NCI-H774 (cell line): ENCODE measurements at places on chromosomes 12 and 14.

DNA sequence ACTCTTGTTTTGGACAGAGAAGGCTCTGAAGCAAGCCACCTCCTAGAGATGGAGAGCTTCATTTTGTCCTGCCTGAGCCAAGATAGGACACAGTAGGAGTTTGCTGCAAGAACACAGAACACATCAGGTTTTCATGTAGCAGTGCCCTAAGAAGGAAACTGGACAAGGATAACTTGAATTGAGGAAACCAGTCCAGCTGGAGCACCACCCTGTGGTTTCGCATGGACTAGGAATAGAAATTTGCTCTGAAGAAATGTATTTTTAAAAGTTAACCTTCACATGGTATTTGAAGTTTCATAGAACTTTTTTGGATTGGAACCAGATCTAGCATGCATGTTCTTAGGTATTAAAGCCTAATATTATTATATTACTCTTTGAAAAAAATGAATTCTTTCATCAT lies 68.8 kb downstream of the RERG start:
- no peak for DNase-seq

DNA sequence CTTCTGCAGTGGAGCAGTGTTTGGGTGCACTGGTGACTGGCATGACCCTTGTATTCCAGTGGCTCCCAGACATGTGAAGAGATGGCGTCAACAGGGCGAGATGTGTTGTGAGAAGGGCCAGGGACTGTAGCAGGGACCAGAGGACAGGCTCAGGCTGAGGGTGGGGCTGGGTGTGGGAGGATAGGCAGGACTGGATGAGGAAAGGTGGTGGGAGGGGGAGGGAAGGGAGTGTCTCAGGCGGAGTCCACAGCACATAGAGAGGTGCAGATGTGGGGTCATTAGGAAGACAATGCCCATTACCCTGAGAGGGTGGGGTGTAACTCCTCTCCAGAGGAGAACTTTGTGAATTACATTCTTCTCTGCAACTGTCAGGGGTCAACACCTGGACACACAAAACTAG lies 78.5 kb downstream of the DICER1 start:
- DNase-seq = no peak

DNA sequence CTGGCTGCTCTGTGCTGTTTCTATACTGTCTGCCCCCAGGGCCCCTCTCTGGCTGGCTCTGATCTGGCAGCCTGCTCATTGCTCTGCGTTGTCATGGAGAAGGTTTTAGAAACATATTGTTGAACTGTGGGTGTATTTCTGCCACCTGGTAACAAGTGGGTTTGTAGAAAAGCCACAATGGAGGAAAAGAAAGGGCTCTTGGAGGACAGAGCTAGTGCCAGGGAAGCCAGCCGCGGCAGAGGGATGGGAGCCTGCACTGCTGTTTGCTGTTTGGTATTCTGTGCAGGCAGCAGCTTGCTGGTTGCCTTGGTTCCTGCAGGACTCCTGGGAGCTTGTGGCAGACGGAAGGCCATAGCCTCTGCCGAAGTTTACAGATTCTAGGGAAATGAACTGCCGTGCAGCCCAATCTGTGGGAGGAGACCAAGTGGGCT lies 15.1 kb downstream of the CCDC177 start:
- no peak for DNase-seq

- DNase-seq = no peak
These were observed 144.2 kb downstream of the PAWR start for GRCh38 chr12:79546466-79547043.

- DNase-seq = no peak
These were observed 249.3 kb downstream of the FOXN3 start for GRCh38 chr14:89167705-89168104.

GRCh38 chr14:51609251-51609954 lies 42.3 kb upstream of the FRMD6 start:
- DNase-seq = no peak

GRCh38 chr12:93387780-93388179 lies 10.1 kb downstream of the NUDT4 start:
- DNase-seq = no peak

- no peak for DNase-seq
These were observed 36.1 kb downstream of the ATP2B1 start for GRCh38 chr12:89672589-89672979.
